CD4-positive, alpha-beta T cell treated with Interferon gamma for 1 hour (primary cell): ENCODE measurements at places on chromosomes 16 and 17.

- no peak for DNase-seq
These were observed 44.9 kb upstream of the ETV4 start for GRCh38 chr17:43591001-43591400.

DNA sequence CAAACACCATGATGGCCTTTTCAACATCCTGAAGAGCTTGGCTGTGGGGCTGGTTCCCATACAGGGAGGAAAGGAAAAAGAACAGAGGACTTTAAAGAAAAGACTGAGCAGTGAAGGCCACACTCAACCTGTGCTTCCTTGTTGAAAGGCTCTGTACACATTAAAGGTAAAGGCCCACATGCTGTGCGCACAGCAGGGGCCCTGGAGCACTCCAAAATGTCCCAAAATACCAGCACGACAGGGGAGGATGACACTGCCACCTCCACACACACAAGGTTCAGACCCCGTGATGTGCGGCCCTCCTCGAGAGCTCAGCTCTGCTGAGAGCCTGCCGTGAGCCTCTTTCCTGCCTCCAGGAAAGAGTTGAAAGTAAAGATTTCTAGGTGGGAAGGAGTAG lies 36.5 kb downstream of the FANCA start:
- no peak for DNase-seq

GRCh38 chr17:77042476-77043231 lies 98.1 kb upstream of the SEC14L1 start:
- no peak for DNase-seq

- no peak for DNase-seq
These were observed 338.5 kb downstream of the UTP18 start for GRCh38 chr17:51598824-51599223.

DNA sequence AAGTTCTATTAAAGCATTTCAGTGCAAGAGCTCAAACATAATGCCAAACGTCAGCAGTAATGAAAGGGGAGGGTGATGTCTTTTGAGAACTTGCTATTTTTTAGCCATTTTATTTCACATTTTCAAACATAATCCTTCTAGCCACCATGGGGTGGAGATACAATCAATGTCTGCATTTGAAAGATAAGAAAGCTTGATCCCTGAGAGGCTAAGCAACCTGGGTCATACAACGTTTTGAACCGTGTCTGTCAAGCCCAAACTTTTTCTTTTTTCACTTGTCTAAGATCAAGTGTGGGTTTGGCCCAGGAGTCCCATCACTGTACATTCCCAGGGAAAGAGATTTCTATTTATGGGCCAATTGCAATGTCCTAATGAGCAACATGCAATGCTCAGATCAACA lies 331.1 kb downstream of the SLC39A11 start:
- DNase-seq, result no peak

DNA sequence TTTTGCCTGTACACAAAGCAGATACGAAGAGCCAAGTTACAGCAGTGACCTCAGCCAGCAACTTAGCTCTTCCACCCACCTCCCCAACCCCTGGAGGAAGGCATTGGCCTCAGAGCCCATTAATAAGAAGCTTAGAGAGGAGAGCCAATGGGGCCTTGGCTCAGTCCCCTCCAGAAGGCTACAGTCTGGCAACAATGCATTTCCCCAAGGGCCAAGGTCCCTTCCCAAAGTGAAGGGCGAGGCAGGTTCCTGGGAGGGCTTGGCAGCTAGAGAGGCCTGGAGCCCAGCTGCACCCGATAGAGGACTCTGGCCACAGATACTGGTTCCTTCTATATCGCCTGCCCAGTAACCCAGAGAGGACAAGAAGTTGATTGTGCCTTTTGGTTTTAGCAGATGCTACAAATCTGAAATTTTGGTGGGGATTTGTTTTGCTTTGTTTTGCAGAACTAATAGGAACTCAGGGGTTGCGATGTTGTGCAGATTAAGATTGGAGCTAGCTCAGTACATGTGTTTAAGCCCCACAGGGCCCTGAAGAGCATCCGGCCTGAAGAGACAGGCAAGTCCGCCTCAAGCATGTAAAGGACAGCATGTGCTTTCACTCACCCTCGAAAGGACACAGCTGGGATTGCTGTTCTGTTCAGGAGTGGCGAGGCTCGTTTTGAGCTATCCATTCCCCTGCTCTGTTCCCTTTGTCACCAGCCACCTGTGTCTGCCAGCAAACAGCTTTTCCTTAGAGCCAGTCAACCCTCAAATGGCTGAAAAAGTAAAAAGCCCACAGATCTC lies 12.0 kb upstream of the PNPO start:
- DNase-seq, result no peak
